ENCODE measurements at places on chromosomes 11 and 22. TPM values are rescaled to one million over a fixed set of nuclear protein-coding genes. Genes with fewer than 3 reads are reported as not detected.

Gene KBTBD3
- 0.76 TPM for polyA plus RNA-seq

Gene MMP27
- polyA plus RNA-seq: not detected

Gene BTBD18
- polyA plus RNA-seq: not detected

Gene SIAE
- 22.1 TPM for polyA plus RNA-seq

Gene F2
- polyA plus RNA-seq: 0.10 TPM

Gene DYNC2H1
- polyA plus RNA-seq: 1.9 TPM

Gene OR8G1
- polyA plus RNA-seq: not detected

Gene RAG2
- not detected for polyA plus RNA-seq

Gene RIMBP3C
- 0.02 TPM for polyA plus RNA-seq

Gene PLA2G3
- 0.91 TPM for polyA plus RNA-seq

Gene INPP5J
- polyA plus RNA-seq: 0.43 TPM

Gene UBQLNL
- polyA plus RNA-seq: 0.48 TPM

Gene CHRM4
- 0.13 TPM for polyA plus RNA-seq

Gene STK33
- 0.63 TPM for polyA plus RNA-seq

All from endothelial cell of umbilical vein (primary cell).